ENCODE measurements at places on chromosomes 4 and X.
A peak's percentile ranks its signal among the peaks of the same experiment; 100 is the strongest.

- DNase-seq = peak; percentile 23
Observed at GRCh38 chrX:38627683-38628082, 66.3 kb downstream of the TSPAN7 start.

DNA sequence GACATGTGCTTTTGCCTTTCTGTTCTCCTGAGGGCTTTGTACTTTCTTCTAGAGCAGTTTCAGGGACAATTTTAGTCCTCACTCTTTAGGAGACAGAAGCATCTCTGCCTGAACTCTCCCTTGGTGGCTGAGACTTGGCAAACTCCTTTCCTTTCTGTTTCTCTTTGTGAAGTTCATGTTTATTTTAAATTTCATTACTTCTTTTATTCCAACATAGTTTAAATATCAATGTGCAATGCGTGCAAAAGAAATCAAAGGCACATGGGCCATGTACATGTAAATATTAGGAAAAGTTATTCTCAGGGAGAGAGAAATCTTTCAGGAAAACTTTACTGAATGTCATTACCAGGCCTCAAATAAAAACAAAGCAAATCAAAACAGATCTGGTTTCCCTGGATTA, 177.6 kb downstream of the RNF150 start:
- DNase-seq = no peak

- DNase-seq = peak; percentile 70
Observed at GRCh38 chr4:83618431-83618830, 82.5 kb downstream of the GPAT3 start.

DNA sequence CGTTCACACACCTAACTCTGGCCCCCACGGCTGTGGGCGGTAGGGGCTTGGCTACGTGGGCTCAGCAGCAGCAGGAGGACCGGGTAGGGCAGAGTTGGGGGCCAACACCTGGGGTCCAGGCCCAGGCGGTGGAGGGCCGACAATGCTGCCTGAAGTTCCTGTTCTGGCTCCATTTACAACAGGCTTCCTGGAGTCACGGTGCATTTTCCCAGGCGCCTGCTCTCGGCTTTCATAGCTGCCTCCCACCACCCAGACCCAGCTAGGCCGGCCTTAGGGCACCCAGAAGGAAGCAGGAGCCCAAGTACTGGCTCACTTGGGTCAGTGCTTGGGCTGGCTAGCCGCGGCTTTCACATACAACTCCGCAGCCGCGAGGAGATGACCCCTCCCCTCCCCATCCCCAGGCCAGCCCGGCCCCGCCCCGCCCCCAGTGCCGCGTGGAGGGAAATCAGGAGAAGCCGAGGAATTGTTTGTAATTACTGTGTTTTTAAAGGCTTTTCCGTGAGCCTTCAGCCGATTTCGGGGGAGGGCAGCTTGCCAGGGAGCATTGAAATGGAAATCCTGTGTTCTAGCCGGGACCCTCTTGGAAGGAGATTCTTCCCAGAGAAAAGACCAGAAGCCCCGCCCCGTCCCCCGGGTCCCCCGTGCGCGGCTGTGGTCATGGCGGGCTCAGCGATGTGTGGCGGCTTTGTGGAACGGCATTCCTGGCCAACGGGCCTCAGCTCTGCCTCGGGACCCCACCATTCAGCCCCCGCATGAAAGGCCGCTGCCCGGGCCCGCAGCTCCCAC, 28.5 kb downstream of the PJA1 start:
- DNase-seq = peak; percentile 80

DNA sequence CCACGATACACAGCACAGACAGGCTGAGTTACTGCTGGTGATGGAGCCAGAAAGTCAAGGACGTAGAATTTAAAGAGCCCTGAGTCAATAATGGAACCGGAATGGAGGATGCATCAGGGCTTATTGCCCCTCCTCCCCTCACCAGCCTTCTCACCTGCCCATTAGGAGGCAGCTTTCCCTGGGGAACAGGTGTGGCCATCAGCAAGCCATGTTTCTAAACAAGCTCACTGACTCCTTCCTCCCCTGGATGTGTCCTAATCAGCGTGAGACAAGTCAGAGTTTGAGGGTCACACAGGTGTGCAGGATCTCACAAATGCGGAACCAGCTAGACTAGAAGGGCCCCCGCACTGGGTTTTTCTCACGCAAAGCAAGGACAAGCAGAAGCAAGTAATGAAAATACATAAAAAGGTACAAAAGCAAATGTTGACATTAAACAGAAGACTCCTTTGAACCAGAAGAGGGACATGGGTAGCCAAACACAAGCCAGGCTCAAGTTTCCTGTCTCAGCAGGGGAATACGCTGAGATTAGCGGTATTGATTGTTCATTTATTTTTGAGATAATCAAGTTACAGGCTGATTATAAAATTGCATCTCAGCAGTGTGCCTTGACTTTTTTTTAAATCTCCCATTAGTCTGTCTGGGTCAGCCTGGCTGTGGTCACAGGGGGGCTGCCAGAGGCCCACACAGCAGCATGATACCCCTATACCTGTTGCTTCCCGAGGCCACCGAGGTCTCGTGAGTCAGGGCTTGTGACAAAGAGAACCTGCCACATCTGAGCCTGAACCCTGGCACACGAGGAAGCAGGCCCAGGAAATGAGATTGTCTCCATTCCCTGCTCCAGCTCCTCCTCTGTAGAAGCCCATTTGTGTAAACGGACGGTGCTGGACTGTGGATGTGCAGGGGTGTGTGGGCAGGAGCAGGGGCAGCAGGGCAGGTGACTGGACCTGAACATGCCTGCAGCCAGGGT, 37.4 kb downstream of the CCKAR start:
- DNase-seq = peak; percentile 13

GRCh38 chrX:33336783-33337182, 125.4 kb upstream of the DMD start:
- DNase-seq = peak; percentile 20

DNA sequence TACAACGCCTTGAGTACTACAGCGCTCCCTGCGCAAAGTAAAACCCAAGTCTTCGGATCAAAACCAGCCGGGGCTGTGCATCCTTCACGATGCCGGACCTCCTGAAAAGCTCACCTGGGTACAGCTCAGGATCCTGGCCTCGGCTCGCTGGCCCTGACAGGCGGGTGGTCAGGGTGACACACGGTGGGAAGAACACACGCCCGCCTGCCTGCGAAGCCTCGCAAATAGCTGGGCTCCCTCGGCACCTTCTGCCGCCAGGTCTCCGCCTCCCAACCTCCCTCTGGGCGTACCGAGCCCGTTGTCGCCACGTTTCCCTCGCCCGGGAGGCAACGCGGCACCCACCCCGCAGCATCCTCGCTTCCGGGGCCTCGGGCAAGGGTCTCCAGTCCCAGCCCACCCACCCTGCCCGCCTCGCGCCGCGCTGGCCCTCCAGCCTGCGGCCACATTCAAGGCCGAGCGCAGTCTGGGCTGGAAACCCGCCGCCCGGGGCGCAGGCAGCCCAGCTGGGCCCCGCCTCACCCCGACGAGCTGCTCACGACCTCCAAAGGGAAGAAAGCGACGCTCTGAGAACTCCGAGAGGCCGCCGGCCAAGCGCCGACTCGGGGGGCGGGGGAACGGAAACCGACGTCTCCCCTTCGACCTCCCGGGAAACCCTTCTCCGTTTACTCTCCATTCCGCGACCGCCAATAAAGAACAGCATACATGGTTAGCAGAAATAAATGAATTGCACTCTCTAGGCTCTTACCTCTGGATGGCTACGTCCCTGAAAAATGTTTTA, 511 bp downstream of the PPM1K start:
- peak; percentile 46 for DNase-seq

DNA sequence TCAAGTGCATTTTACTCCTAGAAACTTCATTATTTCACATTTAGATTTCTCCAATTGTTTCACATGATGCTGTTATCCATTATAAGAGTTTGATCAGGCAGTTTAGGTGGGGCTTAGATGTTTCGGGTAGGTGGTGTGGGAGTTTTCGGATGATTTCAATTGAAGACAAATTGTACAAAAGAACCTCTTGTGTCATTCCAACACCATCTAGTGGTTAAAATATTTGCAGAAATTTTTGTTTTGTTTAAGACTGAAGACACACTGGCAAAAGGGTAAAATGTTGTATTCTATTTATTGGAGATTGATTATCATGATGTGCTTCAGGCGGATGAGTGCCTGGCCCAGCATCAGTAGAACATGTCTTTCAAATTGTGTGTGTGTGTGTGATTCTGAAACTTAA, 212.7 kb downstream of the SH3BGRL start:
- DNase-seq = no peak

- DNase-seq = no peak
Observed at GRCh38 chrX:1011691-1012283, 200.7 kb downstream of the CRLF2 start.

Data from upper lobe of left lung (tissue), 6 donors.